ENCODE measurements at places on chromosomes 13 and 19.

DNA sequence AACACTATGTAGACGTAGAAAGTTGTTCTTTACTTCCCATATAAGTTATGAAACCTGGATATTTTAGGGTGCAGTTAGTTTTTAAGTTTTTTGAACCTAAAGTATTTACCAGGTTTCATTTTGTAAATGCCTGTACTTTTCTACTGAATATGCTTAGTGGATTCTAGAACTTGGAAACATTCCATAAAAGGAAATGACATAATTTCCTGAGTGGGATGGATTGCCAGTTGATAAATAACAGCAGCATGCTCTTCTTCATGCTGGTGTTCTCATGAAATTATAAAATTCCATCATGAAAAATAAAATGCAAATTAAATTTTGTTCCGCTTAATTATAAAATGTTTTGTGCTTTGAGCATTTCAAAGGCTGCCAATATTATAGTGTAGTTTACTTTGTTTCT is 362.2 kb upstream of the PCDH20 start:
- DNase-seq, result no peak

- DNase-seq, result no peak
These were observed 21.3 kb downstream of the GADD45B start for GRCh38 chr19:2497186-2497585.

GRCh38 chr13:60268203-60268555 is 104.5 kb upstream of the DIAPH3 start:
- no peak for DNase-seq

- no peak for DNase-seq
These were observed 203.4 kb upstream of the MIR17HG start for GRCh38 chr13:91144054-91144453.

- no peak for DNase-seq
These were observed 4.2 kb downstream of the TUBGCP3 start for GRCh38 chr13:112583592-112584277.

DNA sequence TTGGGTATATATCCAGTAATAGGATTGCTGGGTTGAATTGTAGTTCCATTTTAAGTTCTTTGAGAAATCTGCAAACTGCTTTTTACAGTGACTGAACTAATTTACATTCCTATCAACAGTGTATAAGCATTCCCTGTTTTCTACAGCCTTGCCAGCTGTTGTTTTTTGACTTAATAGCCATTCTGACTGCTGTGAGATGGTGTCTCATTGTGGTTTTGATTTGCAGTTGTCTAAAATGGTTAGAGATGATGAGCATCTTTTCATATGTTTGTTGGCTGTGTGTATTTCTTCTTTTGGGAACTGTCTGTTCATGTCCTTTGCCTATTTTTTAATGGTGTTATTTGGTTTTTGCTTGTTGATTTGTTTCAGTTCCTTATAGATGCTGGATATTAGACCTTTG is 4.0 kb upstream of the ZNF222 start:
- no peak for DNase-seq

- no peak for DNase-seq
These were observed 155.7 kb downstream of the ABCC4 start for GRCh38 chr13:95145587-95145986.
